ENCODE measurements at places on chromosomes 11 and 22.

DNA sequence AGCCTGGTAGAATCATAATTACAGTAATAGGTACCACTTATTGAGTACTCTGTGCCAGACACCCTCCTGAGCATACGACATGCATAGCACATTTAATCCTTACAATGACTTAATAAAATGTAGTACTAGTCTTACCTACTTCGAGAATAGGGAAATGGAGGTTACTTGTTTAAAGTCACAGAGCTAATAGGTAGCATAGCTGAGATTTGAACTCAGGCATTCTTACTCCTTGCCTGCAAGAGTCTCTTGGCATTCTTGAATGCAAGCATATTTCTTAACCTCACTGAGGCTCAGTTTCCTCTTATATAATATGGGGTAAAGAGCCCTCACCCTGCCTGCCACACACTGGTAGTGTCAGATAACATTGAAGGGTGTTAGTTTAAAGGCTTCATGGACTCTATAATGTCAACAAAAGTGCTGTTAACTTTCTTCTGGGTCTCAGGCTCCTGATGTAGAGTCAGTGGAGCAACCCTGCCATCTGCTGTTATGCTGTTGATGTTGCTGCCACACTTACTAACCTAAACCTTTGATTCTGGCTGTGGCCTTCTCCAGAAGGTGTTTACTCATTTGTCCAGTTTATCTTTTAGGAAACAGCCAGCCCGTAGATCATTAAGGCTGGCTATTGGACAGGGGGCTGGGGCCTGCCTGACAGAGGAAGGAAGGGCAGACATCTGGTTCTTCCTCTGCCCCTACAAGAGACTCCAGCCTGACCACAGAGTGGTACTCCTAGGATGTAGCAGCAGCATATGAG is 18.9 kb downstream of the LIMK2 start:
- no peak for DNase-seq

- DNase-seq, result peak; percentile 82
Measured at GRCh38 chr11:128630367-128631230, 43.2 kb upstream of the ETS1 start.

DNA sequence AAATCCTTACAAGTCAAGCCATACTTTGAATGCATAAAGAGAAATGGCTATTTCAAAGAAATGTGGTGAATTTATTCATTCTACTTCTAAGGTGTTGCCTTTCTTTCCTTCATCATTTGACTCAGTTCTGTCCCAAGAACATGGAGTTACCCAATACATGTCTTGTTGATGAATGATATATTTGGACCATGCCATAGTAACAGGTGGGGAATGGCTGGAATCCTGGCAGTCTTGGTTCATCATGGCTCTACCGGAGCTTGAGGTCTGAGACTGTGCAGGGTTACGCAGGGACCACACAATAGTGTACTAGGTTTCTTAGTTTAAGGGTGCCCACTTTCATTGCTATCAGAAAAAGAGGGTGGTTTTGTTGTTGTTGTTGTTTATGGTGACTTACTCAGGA is 40.3 kb upstream of the MPEG1 start:
- DNase-seq, result no peak

- no peak for DNase-seq
Measured at GRCh38 chr11:45209891-45210699, 63.7 kb downstream of the PRDM11 start.

- peak; percentile 30 for DNase-seq
Measured at GRCh38 chr11:63635762-63636465, 21.7 kb upstream of the PLAAT3 start.
